Prostate gland (tissue), 2 donors: ENCODE measurements at places on chromosomes 1 and 21. TPM values are rescaled to one million over a fixed set of nuclear protein-coding genes. Genes with fewer than 3 reads are reported as not detected.
A peak's percentile ranks its signal among the peaks of the same experiment; 100 is the strongest.

Gene MEGF6
- 67.3 TPM for total RNA-seq

GRCh38 chr1:212771341-212771740, 20.2 kb downstream of the NSL1 start:
- DNase-seq, result no peak

- DNase-seq, result no peak
These were observed 99.4 kb downstream of the TEX35 start for GRCh38 chr1:178612261-178612660.

DNA sequence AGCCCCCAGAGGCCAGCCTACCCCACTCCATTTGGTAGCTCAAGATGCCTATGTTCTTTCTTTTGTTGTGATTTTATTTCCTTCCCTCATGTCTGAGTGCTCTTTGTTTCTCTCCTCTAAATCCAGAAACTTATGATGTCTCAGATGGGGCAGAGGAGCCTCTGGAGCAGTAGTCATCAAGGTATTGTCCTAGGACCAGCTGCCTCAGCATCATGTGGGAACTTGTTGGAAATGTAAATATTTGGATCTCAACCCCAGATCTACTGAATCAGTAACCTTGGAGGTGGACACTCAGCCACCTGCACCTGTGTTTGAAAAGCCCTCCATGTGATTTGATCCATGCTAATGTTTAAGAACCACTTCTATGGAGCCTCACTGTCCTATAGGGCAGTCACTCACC, 593.1 kb upstream of the PLXNA2 start:
- no peak for DNase-seq

Gene ELF3
- total RNA-seq, result 74.4 TPM

- no peak for DNase-seq
These were observed 17.5 kb downstream of the BACH1 start for GRCh38 chr21:29316029-29316742.

- DNase-seq, result no peak
These were observed 162.5 kb upstream of the SGIP1 start for GRCh38 chr1:66371233-66372005.

Gene CFAP45
- not detected for total RNA-seq

GRCh38 chr21:36274128-36274527, 45.9 kb upstream of the MORC3 start:
- DNase-seq, result no peak

DNA sequence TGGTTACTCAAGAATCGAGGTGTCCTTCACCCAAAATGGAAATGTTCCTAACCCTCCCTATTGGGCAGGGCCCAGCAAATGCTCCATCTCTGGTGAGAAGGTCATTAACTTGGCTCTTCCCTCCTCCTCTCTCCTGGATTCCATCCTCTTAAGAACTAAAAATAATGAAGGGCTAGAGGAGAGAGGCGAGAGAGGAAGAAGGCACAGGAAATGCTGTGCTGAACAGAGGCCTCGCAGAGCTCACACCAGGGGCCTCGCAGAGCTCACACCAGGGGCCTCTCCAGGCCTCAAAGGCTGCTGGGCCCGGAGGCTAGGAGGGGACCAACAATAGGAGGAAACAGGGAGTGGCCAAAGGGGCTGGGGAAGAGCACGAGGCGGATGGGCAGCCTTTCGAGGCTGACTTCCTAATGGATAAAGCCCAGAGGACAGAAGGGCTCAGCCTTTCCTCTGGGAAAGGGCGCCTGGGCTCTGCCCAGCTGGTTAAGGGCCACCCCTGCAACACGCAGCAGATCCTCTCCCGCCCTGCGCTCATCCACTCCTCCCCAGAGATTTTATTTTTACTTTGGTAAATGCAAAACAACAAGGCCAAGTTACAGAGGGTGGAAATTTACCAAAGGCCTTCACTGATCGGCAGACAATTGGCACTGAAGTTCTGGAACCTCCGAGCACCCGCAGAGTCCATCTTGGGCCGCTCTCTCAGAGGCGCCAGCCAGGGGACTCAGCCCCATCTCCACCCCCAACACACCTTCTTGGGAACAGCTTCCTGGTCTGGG, 78.5 kb downstream of the ITPKB start:
- no peak for DNase-seq

DNA sequence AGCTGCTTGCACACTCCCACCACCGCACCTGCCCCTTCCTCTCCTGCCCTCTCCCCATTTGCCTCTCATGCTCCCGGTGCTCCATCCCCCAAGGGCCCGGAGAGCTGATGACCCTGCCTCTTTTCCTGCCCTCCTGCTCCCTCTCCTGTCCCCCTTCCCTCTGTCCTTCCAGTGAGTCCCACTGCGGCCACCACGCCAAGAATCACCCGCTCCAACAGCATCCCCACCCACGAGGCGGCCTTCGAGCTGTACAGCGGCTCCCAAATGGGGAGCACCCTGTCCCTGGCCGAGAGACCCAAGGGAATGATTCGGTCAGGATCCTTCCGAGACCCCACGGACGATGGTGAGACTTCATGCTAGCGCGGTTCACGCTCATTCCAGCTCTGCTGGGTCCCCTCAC, 40.7 kb upstream of the IPO9 start:
- no peak for DNase-seq

Gene TRAPPC10
- total RNA-seq, result 14.4 TPM

- DNase-seq, result no peak
These were observed 36.2 kb downstream of the KIAA1614 start for GRCh38 chr1:180948641-180949615.

Gene GSTM3
- total RNA-seq, result 383 TPM

- DNase-seq, result no peak
These were observed 21.9 kb upstream of the IVNS1ABP start for GRCh38 chr1:185338719-185339622.

- DNase-seq, result peak; percentile 22
These were observed 15.7 kb upstream of the RCAN1 start for GRCh38 chr21:34630536-34631143.

Gene CELA3B
- not detected for total RNA-seq

DNA sequence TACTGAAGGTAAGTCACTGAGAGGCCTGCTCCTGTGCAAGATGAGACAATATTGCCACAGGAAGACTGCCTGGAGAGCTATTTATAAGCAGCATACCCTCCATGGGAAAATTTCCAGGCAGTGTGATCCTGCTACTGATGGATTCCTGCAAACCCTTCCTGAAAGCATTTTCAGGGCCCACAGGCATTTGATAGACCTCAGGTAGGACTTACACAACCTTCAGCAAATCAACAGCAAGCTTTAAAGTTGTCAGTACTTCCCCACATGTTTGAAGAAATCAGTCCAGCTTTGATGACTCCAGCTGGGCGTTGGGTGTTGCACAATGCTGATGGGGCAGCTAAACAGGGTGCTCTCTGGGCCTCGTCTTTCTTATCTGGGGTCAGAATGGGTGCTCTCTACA, 108.8 kb downstream of the PLXNA2 start:
- DNase-seq, result no peak

GRCh38 chr1:206998816-206999215, 28.6 kb upstream of the FCAMR start:
- DNase-seq, result no peak

- DNase-seq, result no peak
These were observed 15.2 kb downstream of the DDX20 start for GRCh38 chr1:111770916-111771315.

Gene NEGR1
- 7.6 TPM for total RNA-seq

- DNase-seq, result no peak
These were observed 32.2 kb downstream of the SLC30A7 start for GRCh38 chr1:100928128-100928527.

DNA sequence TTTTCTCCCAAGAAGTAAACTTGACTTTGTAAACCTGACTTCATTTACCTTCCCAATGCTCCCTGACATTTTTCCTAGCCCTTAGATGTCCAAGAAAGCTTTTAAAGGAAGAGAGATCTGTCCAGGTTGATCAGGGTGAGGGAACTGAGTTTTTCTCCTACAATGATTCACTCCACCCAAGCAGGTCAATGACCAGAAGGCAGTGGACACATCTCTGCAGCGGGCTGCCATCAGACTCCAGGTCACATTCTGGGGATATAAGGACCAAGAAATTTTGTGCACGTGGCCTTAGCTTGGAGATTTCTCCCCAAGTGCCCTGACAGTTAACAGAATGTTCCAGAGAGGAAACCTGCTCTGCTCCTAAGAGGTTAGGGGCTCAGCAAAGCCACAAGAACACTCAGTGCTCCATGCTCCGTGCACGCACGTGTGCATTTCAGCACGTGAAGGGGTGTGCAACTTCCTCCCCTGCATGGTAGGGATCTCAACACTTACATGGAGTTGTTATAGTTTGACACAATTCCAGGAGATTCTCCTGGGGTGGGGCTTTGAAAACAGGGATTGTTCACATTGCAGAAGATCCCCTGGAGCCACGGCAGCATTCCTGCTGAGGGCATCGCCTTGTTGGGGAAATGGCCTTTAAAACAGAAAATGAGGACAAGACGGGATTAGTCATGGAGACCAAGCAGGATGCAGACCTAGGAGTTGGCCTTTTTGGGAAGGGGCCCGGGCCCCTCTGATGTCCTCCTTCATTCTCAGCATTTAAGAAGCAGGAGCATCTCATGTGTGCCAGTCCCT, 9.8 kb downstream of the ABCA4 start:
- no peak for DNase-seq

GRCh38 chr1:244100704-244101453, 49.8 kb downstream of the ZBTB18 start:
- DNase-seq, result no peak

- no peak for DNase-seq
These were observed 49.1 kb downstream of the RIPK4 start for GRCh38 chr21:41717573-41718330.

GRCh38 chr1:37391211-37392011, 83.0 kb upstream of the ZC3H12A start:
- DNase-seq, result no peak

Gene IGSF9
- 17.3 TPM for total RNA-seq

Gene ATP6V1G3
- not detected for total RNA-seq

DNA sequence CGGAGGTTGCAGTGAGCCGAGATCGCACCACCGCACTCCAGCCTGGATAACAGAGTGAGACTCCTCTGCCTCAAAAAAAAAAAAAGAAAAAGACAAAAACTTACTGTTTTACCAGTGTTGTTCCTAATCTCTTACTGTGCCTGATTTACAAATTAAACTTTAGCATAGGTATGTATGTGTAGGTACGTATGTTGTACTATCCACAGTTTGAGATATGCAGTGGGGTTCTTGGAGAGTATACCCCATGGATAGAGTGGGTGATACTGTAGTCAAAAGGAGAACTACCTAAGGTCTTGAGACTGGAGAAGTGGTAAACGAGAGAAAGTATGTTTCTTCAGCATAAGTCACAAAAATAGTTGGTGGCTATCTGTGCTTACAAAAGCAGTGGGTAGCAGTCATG, 38.6 kb downstream of the RNF11 start:
- no peak for DNase-seq

GRCh38 chr1:175842550-175842949, 99.2 kb upstream of the TNR start:
- no peak for DNase-seq

DNA sequence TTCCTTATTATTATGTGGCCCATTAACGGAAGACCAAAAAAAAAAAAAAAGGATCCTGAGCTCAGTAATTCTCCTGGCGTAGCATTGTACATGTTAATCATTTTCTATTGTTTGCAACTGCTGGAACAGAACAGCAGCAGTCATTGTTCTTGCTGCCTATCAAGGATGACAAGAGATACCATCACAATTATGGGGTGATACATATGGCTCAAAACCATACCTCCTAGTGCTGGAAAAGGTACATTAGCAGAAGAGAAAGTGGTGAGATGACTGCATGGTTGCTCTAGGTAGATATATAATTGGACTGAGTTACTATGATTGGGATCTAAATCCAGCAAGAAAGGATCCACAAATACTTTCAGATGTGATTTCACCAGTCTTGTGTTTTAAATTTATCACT, 13.3 kb upstream of the TLR5 start:
- no peak for DNase-seq

GRCh38 chr21:45838634-45839033, 142.9 kb upstream of the COL6A1 start:
- DNase-seq, result no peak

Gene GIPC2
- 2.0 TPM for total RNA-seq

GRCh38 chr1:68370101-68370915, 79.4 kb downstream of the RPE65 start:
- DNase-seq, result no peak

Gene SELP
- 9.1 TPM for total RNA-seq
